Activated CD4-positive, alpha-beta T cell treated with anti-CD3 and anti-CD28 coated beads for 24 hours (primary cell): ENCODE measurements at places on chromosomes 1 and 21.

GRCh38 chr1:184950227-184950626, 24.1 kb downstream of the NIBAN1 start:
- no peak for DNase-seq

DNA sequence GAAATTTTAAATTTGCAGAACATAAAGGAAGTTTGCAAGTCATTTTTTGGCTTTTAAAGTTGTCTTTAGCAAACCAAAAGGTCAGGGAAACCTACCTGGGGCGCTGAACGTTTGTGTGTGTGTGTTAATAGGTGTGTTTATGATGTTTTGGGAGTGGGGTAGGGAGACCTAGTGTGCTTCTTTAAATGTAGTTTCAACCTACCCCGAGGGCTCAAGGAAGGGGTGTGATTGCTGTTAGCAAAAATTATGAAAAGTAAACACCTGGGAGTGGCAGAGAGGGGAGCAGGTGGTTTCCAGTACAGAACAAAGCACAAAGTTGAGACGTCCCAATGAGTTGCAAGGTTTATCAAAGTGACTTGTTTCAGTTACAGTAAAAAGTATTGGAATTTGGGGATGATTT, 58.7 kb upstream of the WDR26 start:
- no peak for DNase-seq

DNA sequence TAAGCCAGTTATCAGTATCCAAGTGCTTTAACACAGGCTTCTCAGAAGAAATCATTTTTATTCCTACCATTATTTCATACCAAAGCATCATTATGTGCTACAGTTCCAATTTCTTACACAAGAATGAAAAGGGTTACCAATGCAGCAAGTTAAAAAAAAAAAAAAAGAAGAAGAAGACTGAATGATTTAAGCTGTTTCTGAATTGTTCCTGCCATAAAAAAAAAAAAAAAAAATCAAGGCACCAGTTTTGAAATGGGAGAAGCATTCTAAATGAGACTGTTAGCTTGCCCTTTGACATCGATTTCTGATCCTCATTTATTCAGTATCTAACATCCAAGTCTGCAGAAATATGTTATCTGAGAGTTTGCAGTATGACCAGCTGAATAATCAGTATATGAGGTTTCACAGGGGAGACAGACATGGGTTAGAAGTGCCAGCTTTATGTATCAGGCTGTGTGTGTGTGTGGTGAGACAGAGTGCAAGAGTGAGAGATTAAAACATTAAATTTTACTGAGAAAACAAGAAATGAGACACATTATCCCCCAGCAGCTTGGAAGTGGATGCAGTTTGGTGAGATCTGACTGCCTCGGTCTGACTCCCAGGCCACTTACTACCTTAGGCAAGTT, 105.8 kb downstream of the COLGALT2 start:
- DNase-seq = no peak

DNA sequence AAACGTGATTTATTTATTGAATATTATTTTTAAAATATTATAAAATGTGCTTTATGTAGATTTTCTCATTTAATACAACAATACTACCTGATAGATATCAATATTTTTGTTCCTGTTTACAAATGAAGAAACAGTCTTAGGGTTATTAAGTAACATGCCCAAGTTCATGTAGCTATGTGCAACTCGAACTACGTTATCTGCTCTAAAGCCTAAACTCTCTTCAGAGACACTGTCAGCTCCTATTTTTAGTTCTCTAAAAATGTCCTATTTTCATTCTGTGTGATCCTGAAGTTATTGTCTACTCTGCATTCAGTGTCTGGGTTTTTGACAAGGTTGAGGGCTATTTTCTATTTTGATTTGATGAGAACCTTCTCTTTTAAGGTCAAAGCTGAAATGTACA, 550.1 kb upstream of the B3GALT2 start:
- DNase-seq = no peak

DNA sequence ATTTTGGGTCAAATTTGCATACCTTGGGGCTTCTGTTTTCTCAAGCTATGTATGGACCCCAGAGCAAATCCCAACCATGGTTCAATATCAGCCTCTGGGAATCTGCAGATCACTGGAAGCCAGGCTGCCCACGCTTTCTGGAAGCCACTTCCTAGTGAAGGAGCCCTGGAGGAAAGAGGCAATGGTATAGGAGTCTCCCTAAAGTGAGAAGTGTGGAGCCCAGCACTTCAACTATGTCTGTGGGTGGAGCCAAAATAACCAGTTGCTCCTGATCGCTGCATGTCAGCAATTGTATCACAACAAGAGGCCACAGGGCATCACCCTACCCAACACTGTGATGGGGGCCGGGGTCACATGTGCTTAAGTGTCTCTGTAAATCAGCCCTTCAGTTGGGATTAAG, 26.9 kb downstream of the ETS2 start:
- no peak for DNase-seq

DNA sequence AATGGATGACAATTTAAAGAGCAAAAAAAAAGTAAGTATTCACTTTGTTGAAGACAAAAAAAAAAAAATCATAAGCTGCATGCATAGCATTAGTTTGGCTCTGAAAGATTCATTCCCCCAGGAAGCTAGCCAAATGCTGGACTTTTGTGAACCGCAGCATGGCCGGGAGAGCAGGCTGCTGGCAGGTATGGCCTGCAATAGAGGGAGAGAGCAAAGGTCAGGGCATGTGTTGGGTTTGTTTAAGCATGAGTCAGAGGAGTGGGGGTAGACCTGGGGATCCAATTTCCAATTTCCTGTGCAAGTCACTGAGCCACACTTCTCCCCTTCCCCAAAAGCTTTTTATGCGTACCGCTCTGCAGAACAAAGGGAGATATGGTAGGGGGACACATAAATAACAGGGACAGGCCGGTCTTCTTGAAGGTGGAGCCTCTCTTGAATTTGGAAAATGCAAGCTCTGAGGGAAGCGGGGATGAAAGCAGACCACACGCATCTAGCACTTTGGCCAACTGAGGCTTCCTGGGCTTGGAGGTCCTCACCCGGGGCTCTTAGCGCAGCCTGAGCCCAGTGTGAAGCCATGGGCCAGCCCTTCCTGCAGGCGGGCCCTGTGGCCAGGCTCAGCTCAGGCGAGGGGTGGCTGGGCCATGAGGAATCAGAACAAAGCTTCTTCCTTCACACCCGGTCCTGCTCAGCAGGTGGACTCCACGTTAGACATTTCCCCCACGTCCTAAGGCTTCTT, 171.1 kb downstream of the TOMM20 start:
- no peak for DNase-seq

DNA sequence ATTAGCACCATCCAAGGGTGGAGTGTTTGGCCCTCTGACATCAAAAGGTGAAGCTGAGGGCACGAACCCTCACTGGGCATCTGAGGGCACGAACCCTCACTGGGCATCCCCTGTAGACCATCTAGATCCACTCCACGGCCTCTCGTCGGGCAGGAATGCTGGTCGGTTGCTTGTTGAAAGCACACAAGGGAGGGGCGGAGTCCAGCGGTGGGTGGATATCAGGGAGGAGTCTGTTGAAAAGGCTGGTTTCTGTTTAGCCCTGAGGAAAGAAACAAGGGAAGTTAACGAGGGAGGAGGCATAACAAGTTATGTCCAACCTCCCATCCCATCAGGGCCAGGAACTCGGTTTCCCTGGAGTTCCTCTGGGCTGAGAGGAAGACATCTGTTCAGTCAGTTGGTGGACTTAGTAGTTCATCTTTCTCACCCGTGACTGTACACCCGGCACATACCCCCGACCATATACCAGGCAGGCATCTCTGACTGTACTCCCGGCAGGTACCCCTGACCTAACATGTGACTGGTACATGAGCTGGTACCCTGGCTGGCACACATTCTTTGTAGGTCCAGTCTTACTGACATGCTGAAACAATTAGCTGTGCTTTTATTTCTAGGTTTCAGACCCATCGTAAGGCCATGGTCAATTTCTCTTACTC, 32.1 kb upstream of the PDE9A start:
- no peak for DNase-seq

DNA sequence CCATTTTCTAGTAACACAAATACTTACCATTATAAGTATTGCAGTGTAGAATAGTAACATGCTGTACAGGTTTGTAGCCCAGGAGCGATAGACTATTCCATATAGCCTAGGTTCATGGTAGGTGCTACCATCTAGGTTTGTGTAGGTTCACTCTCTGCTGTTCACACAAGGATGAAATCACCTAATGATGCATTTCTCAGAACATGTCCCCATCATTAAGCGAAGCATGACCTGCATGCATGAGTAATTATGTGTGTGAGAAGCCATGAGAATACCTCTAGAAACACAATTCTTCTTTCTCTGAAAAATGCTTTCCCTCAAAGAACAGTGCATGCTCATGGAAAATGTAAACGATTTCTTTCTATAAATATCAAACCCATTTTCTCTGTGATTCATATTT, 69.3 kb downstream of the NR5A2 start:
- DNase-seq = no peak

DNA sequence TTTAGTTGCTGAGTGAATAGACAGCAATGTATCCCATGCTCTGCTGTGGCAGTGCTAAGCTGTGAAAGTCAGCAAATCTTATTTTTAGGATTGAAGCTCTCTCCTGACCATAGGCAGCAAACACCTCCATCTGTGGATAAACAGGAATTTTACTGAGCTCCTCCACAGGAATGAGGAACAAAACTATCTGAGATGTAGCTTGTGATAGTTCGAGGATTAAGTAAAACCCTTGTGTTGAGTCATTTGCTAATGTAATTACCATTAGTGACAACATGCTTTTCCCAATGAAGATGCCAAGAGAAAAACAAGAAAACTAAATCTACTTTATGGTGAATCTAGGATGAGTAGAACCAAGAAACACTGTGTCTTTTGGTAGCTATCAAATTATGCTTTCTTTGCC, 122.7 kb downstream of the CLEC20A start:
- no peak for DNase-seq
